Kidney glomerular epithelial cell (primary cell): ENCODE measurements at places on chromosomes 6 and 20.

DNA sequence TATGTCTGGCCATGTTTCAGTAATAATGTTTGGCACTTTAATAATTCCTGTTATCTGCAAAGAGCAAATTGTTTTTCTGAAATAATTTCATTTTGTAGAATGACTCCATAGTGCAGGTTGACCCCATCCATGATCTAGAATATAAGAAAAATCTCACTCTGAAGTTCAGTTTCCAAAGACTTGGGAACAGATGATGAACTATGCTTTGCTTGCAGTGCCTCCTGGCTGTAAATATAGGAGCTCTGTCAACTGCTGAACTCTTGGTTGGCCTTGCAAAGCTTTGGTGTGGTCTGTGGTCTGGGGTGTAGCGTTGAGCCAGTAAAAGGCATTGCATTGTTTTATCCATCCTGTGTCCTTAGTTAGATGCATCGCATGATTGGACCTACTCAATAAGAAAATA, 104.0 kb downstream of the PLCB4 start:
- no peak for DNase-seq

- DNase-seq: no peak
Observed at GRCh38 chr6:26067367-26067766, 19.9 kb upstream of the HFE start.

DNA sequence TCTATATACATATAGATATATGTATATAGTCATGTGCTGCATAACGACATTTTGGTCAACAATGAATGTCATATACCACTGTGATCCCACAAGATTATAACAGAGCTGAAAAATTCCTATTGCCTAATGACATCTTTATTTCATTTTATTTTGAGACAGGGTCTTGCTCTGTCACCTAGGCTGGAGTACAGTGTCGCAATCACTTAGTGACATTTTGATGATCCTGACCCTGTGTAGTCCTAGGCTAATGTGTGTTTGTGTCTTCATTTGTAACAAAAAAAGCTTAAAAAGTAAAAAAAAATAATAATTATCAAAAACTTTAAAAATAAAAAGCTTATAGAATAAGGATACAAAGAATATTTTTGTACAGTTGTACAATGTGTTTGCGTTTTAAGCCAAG, 4.0 kb upstream of the FAM8A1 start:
- DNase-seq: no peak

- DNase-seq: no peak
Observed at GRCh38 chr6:130629640-130630039, 197.6 kb upstream of the SMLR1 start.

GRCh38 chr6:358432-358831, 33.1 kb upstream of the IRF4 start:
- DNase-seq: no peak

DNA sequence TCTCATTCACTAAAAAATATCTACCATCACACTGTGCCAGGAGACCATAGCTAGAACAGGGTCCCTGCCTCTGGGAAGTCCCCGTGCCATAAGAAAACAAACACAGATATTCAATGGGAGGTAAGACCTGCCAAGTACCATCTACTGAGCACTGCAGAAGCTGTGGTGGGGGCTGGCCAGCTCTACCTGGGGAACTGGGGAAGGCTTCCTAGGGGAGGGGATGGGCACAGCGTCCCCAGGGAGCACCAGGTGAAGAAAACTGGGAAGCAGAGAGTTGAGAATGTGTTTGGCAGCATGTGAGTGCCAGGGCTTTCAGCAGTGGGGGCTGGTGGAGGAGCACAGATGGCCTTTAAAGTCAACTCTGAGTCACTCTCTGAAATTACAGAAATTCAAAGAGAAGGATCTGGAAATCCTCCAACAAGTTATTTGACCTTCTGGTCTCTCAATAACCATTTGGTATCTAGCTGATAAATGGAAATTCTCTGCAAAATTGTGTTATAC, 85.2 kb downstream of the SHLD1 start:
- DNase-seq: peak; percentile 4

DNA sequence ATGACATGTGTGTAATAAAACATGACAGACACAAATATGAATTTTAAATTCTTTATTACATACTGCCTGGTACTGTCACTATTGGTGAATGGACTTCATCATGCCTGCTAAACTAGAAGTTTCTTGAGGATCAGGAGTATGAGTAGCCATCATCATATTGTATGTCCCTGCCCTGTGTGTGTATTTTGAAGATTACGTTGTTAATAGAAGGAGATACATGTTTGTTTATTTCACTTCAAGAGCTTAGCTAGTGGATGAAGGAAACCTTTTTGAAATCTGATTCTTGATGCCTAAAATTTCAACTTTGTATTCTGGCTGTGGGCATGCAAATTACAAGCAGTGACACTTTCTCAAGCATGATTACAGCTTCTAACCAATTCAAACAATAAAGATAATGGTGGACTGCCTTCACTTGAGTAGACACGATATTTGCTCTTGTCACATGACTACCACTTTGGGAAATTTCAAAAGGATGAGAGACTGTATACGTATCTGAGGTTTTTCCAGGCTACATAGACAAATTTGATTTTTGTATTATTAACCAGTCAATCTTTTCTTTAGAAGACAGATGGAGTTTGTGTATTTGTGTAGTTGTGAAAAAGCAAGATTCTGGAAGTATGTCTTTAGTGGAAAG, 3.5 kb downstream of the TBPL1 start:
- no peak for DNase-seq

DNA sequence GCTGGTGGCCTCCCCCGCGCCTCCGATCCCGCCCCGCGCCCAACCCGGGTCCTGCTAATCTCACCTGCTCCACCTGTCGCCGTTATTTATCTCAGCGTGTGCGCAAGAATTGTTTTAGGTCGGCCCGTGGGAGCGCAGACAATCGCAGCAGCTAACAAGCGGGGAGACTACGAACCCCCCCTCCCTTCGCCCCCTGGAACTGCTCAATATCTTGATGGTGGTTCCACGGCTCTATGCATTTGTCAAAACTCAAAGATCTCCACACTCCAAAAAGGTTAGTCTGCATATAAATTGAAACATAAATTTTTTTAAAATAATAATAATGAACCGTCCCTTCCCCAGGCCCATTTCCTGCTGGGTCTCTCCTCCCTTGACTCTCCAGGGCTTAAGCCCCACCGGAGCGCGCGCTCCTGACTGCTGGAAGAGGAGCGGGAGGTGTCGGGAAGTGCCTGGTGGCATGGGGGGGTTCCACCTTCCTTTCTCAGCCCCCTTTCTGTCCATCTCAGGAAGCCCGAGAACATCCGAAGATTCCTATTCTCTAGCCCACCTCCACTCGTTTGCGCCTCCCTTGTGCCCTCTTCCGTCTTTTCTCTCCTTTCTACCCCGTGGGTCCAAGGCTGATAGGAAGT, 1.6 kb upstream of the MDGA1 start:
- no peak for DNase-seq

- DNase-seq: no peak
Observed at GRCh38 chr6:163818719-163819118, 404.2 kb downstream of the QKI start.

DNA sequence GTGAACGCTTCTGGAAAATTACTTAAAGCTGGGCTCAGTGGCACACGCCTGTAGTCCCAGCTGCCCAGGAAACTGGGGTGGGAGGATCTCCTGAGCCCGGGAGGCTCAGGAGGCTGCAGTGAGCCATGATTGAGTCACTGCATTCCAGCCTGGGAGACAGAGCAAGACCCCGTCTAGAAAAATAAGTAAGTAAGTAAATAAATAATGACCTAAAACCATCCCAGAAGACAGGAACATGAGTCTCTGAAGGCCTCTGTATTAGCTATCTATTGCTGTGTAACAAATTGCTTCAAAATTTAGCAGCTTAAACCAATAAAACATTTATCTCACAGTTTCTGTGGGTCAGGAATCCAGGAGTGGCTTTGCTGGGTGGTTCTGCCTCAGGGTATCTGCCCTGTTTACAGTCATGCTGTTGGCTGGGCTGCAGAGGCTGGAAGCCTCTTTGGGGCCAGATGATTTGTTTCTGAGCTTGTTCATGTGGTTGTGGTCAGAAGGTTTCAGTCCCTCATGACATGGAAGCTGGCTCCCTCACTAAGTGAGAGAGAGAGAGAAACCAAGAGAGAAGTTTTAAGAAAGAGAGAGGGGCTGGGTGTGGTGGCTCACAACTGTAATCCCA, 48.4 kb upstream of the NCOA3 start:
- peak; percentile 85 for DNase-seq

DNA sequence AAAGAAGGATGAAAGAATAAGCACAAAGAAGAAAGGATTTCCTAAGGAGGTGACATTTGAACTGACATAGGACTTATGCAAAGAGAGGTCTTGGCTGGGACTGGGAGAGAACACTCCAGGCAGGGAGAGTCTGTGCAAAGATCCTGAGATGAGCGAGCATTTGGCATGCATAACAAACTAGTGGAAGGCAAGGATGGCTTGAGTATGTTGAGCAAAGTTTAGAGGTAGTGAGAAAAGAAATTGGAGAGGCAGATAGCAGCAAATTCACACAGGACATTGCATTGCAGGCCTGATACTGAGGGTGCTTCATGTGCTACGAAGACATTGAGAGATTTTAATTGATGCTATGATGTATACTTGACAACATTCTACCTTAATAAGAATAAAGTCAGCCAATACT, 237.8 kb downstream of the ZNF217 start:
- no peak for DNase-seq

DNA sequence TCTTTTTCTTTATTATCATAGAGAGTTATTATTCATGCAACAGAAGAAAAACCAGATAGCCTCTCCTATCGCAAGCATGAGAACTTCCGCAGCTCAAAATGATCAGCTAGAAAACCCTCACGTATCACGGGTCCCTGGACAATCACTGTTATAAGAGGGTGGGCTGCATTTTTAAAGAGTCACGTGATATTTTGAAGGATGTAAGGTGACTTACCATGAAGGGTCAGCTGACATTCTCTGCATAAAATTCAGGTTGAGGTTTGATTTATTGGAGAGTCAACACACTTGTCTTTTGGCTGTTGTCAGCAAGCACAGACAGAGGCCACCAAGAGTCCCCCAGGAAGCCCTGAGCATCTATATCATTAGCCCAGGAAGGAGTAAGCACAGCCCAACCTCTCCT, 39.5 kb downstream of the ID4 start:
- DNase-seq: no peak

- DNase-seq: no peak
Observed at GRCh38 chr6:68990317-68990716, 355.2 kb downstream of the ADGRB3 start.

DNA sequence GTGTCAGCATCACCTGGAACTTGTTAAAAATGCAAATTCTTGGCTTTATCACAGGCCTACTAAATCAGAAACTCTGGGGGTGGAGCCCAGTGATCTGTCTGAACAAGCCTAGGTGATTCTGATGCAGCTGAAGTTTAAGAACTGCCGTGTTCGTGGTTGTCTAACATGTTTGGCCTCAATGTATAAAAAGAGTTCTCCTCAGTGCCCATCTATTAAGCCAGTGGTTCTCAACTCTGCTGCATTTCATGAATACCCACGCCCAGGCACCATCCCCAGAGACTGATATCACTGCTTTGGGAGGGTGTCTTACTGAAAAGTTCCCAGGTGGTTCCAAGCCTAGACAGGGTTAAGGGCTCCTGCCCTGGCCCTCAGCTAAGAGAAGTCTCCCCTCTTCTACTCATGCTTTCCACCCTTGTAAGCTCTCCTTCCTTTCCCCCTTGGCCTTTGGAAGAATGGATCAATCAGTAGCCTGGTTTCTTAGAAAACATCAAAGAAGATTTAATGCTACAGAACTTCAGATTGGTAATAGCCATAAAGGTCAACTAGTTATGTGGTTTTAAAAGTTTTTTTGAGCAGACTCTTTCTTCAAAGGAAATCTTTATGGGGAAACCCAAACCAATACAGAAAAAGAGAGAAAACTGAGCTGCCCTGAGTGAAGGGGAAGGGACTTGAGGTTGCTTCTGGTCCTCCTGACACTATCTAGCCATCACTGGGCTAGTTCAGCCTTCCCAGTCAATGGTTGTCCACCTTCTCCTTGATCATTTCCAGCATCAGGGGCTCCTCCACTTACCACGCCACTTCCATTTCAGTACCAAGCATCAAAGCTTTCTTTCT, 38.9 kb upstream of the TNFAIP3 start:
- no peak for DNase-seq

GRCh38 chr20:42110301-42110700, 492.1 kb upstream of the CHD6 start:
- no peak for DNase-seq

DNA sequence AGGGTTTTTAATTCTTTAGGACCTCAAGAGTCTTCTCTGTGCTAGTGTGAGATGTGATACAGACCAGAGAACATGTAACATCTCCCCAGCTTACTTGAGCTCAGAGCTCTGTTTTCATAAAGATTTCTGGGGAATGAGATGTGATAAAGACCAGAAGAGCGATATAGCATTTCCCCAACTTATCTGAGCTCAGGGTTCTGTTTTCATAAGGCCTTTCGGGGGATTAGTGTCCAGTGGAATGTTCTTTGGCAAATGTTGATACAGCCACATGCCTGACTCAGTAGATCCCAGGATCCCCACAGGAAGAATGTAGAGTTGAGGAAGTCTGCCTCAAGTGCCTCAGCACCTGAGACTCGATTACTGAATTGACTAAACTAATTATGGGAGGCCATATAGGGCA, 18.7 kb upstream of the TOP1 start:
- DNase-seq: no peak

DNA sequence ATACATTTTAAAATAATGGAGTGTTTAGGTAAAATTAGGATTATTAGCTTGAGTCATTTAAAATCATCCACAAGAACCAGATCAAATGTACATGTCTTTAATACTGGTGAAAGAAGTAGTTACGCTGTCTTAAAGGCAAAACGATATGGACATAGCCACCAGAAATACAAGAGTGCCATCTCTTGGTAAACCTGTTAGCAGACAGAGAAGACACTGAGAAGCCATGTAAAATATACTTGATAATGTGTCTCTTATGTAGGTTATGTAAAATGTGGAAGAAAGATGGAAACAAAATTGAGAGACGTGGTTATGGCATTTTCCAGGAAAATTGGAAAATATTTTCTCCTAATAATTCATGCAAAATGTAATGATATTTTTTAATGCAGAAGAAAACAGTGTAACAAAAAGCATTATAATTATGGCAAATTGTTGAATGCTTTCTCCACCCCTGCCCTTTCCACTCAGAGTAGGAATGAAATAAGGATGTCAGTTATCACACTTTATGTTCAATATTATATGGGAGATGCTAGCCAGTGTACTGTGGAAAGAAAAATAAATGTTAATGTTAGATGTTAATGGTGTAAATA, 12.2 kb upstream of the SLC17A2 start:
- peak; percentile 11 for DNase-seq

DNA sequence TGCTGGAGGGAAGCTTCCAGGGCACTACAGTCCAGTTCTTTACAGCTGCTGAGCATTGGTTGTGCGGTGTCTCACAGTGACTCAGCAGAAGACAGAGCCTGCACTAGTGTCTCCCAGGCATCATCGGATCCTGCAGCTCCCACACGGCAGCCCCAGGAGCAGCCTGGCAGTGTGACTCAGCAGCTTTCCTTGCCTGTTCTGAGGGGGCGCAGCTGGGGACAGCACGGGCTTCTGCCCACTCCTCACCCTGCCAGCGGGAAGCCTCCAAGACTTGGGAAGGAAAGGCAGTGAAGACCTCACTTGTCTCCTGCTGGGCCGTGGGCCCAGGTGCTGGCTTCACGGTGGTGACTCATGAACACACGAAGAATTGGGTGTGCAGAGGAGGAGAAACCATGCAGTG, 165.4 kb downstream of the SYNDIG1 start:
- peak; percentile 22 for DNase-seq
